Activated naive CD4-positive, alpha-beta T cell (primary cell): ENCODE measurements at places on chromosomes 6 and 20.

GRCh38 chr20:45128099-45128498 lies 3.8 kb upstream of the WFDC12 start:
- no peak for DNase-seq

- DNase-seq = no peak
Measured at GRCh38 chr6:148298683-148299082, 44.0 kb upstream of the SASH1 start.

GRCh38 chr6:124400261-124400999 lies 561.8 kb upstream of the RNF217 start:
- no peak for DNase-seq

- no peak for DNase-seq
Measured at GRCh38 chr6:119073307-119074051, 5.0 kb downstream of the FAM184A start.

- DNase-seq = no peak
Measured at GRCh38 chr6:87277123-87277522, 45.3 kb upstream of the SMIM8 start.

DNA sequence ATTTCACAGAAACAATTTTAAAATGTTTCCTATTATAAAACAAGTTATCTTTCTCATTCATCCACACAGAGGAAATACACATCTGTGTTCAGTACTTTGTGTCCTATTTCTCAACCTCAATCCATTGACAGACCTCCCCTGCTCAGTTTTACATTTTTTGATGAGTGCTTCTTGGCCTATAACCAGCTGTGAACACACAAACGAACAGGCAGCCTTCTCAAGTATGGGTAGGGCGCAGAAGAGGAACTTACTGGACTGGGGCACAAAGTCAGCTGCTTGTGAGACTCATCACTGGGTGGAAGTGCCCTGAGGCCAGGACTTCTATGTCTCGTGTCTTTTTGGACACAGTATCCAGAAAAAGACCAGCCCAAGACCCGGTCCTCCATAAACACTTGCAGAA lies 2.8 kb downstream of the RPS6KA2 start:
- DNase-seq = no peak

DNA sequence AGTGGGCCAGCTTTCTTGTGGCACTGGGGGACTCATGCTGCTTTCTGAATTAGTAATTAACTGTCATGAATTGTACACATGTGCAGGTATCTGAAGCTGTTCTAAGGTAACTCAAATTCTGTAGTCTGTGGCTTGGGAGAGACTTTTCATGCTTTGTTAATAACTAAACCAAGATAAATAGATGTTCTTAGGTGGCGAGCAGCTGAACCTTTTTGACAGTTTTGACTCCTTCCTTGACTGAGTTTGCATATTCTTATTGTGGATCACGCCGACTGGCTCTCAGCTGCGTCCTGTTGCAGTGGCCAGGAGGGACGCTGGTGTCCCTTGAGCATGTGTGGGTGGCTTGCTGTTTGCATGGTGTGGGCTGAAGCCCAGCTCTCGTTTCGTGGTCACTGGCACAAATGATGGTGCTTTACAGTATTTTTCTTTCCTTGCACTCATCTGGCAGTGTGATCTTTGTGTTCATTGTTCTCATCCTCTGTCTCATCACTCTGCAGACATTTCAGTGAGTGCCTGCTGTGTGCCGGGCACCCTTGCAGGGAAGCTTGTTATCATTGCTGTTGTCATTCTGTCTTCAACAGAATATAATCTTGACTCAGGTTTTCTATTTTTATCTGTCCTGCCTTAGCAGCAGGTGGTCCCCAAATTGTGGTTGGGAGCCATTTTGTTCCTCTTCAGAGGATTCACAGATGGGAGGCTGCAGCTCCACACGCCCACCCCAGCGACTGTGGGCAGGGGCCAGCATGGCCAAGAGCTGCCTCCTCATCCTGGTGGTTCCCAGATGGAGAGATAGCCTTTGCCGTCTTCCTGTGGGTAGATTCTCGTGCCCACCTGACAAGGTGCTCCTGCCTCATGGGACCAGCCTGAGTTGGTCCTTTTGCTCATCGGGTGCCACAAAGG lies 39.6 kb downstream of the DUSP22 start:
- no peak for DNase-seq

- no peak for DNase-seq
Measured at GRCh38 chr6:45714741-45715507, 300.7 kb downstream of the CLIC5 start.

- DNase-seq = no peak
Measured at GRCh38 chr6:70131528-70131927, 171.4 kb downstream of the COL9A1 start.

GRCh38 chr6:39520411-39520810 lies 197.9 kb upstream of the KCNK16 start:
- DNase-seq = no peak

DNA sequence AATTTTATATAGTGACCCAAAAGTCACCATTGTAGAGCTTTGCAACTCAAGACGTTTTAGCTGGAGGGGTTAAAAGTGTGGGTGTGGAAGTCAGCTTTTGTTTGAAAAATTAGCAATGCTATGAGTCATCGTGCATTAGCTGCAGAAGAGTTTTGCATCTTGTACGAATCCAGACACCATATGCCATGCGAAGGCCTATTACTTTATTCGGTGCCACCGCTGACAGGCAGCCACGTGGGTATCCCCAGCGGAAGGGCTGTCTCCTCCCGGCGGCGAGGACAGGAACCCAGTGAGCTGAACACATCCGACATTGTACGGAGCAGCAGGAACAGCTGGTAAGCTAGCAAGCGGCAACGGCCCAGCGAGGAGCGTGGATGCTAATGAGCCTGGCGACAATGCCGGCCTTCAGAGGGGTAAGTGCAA lies 84.4 kb downstream of the INSM1 start:
- no peak for DNase-seq

GRCh38 chr6:132760256-132760655 lies 2.6 kb upstream of the VNN2 start:
- no peak for DNase-seq

GRCh38 chr20:16048876-16049275 lies 524.4 kb downstream of the KIF16B start:
- DNase-seq = no peak

DNA sequence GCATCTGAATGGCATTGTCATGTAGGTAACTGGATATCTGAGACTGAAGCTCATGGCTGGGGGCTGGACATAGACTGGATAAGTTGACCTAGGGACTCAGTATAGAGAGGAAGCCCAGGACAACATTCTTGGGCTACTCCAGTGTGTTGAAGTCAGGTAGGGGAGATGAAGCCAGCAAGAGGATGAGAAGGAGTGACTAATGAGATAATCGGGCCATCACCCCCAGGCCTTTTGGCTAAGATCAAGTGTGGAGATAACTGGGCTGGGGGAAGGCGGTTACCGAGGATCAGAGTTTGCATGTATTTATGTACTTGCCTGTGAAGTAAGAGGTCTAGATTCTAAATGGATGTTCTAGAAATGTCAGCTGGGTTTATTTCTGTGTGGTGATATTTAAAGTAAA lies 73.4 kb downstream of the ELOVL2 start:
- no peak for DNase-seq

DNA sequence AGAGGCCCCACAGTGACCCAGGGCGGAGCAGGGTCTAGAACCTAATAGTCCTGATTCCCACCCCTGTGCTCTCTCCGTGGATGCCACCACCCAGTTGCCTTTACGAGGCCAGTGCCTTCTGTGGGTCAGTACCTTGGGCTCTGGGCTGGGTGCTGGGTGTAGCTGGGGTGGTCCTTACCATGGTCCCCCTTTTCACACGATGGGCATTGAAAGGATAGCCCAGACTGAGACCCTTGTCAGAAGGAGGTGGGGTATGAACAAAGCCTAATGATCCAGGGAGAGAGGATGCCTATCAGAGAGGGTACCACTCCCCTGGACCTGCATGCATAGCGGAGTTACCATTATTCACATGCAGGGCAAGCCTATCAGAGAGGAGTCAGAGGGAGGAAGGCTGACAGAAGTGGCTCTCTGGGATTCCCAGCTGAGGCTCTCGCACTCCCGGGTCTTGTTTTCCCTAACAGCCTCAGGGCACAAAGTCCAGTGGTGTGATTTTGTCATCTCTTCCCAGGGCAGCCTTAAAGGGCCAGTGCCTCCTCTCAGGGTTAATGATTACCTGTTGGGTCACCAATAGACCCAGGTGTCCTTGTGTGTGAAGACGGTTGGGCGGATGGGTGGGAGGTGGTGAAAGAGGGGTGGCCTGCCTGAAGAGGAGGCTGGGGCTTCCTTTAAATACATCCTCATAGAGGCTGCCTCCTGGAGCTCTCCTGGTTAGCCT lies 36.2 kb downstream of the VEGFA start:
- DNase-seq = no peak

- DNase-seq = no peak
Measured at GRCh38 chr20:50198180-50198666, 7.6 kb downstream of the CEBPB start.

- no peak for DNase-seq
Measured at GRCh38 chr6:129141499-129141898, 258.6 kb downstream of the LAMA2 start.

GRCh38 chr20:53057579-53057978 lies 85.4 kb downstream of the TSHZ2 start:
- DNase-seq = no peak

GRCh38 chr6:129659590-129660345 lies 50.2 kb downstream of the ARHGAP18 start:
- DNase-seq = no peak

DNA sequence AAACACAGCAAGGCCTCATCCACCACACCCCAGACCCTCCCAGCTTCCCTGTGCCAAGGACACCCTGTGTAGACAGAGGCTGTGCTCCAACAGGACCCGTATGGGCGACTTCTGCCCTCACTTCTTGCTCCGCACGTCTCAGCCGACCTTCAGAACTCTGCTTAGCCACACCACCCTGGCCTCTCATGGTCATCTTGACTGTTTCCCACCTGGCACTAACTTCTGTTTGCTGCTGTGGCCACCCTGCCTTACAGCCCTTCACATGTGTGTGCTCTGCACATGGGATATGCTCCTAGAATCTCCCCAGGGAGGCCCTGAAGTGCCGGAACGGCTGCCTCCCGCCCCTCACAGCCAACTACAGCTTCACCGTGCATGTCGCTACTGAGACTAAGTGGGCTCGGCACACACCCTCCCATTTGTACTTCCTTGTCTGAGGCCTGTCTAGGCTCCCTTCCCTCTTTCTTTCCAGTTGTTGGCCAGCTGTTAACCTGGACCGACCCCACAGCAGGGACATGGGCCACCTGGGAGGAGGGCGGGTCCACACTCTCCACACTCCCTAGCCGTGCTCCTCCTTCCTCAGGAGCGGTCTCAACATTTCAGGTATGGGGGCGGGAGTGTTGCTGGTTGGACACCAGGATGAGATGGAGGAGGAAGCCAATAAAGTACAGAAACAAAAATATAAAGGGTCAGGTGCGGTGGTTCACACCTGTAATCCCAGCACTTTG lies 69.6 kb downstream of the PYGB start:
- no peak for DNase-seq

GRCh38 chr6:8905757-8906156 lies 470.4 kb upstream of the SLC35B3 start:
- no peak for DNase-seq

DNA sequence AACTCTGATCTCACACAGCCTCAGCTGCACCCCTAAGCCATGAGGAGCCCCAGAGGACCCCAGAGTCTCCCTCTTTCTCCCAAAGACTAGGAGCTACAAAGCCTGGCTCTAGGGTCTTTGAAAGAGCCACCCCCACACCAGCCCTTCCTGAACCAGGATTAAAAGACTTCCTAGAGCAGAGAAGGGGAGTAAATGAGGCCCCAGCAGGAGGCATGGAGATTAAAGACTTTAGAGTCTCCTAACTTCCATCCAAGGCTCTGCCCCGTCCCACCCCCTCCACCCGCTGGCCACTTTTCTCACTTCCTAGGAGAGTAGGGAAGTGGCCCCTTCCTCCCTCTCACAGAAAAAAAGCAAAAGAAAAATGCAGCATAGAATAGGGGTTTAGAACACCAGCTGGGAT lies 1.7 kb downstream of the PREX1 start:
- DNase-seq = no peak

- no peak for DNase-seq
Measured at GRCh38 chr6:160256445-160256844, 2.2 kb downstream of the SLC22A2 start.

DNA sequence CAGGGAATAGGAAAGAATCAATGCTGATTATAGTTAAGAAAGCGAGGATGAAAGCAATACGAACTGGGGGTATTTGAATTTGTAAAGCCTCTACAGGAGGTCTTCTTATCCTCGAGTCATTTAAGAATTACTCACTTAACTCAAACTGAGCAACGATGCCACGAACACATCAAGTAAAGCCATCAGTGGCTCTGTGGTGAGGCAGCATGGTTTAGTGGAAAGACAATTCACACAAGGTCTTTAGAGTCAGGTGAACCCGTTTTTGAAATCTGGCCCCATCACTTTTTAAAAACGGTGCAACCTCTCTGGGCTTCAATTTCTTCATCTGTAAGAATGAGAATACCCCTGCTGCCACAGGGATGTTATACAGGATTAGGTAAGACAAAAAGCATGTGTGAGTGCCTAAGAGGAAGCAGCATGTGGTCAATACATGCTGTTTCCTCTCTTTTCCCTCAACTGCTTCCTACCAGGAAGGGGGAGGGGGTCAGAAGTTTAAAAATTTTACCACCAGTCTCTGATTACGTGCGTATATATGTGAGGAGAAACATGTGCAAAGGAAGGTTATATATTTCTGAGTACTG lies 162.0 kb downstream of the BTBD9 start:
- no peak for DNase-seq

DNA sequence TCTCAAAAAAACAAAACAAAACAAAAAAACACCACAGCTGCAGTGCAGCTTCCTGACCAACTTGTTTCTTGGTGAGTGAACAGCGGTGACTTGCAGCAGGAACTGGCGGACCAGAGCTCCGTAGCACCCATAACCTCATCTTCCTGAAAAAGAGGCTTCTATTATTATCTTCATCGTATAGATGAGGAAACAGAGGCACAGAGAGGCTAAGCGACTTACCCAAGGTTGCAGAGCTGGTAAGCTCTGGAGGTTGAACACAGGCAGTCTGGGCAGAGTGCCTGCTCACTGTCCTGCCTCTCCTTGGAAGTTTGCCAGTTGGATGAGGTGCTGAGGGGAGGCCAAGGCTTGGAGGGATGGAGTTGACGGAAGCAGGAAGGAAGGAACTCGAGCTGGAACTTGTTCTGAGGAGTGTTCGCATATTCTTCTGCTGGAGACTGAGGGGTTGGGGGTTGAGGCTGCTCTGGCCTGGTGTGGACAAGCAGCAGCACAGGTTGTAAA lies 47.9 kb upstream of the CCDC167 start:
- DNase-seq = no peak

DNA sequence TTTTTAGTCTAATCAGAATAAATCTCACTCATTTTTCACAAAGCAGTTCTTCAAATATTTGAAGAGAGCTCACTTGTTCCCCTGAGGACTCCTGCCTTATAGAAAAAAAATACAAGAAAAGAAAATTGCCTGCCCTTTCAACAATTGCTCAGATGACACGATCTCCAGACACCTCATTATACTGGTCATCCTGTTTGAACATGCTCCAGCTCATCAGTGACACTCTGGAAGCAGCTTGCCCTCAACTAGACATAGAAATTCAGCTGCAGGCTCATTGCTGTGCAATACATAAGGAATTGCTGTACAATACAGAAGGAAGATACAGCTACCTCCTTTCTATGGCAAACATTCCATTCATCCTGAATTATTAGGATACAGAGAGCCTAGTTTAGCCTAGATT lies 73.1 kb downstream of the OPN5 start:
- no peak for DNase-seq
